Foreskin fibroblast (primary cell): ENCODE measurements at places on chromosomes 7 and 10.
A peak's percentile ranks its signal among the peaks of the same experiment; 100 is the strongest.

DNA sequence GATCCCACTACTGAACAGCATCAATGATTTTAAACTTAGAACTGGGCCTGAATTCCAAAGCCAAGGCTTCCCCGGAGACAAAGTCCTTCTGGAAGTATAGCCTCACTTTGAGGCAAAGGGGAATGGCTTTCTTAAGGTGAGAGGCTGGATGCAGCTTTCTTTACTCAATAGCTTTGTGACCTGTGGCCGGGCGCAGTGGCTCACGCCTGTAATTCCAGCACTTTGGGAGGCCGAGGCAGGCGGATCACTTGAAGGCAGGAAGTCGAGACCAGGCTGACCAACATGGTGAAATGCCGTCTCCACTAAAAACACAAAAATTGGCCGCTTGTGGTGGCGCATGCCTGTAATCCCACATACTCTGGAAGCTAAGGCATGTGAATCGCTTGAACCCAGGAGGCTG lies 3.2 kb upstream of the FGFR2 start:
- DNase-seq, result no peak

DNA sequence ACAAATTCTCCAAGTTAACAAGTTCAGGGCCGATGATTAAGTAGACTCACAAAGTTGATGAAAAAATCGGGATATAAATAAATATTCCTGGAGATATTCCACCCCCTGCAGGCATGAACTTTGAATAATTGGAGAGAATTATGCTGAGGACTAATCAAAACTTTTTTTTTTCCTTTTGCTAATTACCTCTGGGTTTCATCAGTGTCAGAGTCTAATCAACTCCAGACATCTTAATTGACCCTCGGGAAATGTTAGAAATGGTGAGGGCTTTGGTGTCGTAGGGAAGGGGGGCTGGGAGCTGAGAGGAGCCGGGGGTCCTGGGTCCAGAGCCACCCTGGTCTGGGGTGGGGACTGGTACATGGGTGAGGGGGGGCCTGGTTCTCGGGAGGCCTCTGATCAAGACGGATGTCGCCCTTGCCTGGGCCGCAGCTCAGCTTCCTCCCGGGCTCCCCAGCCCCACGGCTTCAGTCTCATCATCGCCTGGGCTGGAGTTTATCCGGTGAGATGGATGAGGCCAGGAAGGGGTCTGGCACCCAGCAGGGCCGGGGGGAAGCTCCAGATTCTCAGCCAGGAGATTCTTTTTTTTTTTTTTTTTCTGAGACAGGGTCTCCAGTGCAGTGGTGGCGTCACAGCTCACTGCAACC lies 30.4 kb upstream of the ELFN1 start:
- DNase-seq, result peak; percentile 41

DNA sequence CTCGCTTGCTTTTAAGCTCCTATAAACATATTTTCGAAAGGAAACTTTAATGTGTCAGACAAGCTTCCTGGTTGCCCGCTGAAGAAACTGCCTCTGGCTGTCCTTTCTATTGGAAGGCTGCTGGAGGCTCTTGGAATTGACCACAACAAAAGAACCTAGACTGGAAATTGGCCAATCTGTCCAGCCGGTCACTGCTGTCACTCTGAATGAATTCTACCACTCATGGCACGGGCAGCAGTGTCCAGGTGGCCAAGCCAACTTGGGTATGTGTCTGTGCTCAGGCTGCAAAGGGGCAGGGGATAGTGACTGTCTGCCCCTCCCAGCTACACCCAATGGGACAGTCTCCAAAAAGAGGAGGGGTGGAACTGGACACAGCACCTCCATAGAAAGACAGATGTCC lies 57.6 kb downstream of the CDH23 start:
- no peak for DNase-seq

DNA sequence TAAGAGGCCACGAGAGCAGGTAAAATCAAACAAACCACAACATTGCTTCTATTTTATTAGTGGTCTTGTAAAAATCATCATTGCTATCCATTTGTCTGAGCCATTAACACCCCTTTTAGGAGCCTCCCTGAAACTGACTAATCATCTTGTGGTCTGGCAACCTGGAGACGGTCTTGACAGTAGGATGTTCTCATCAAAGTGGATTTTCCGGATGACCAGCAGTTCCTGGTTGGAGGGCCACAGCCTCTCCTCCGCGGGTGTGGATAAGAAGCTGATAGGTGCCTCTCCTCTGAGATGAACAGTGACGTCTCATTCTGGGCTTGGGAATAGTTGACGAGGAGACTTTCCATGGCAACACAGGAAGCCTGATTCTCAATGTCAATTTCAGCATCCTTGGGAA lies 490.7 kb downstream of the TYW1 start:
- no peak for DNase-seq
